ENCODE measurements at places on chromosomes 4 and X.

DNA sequence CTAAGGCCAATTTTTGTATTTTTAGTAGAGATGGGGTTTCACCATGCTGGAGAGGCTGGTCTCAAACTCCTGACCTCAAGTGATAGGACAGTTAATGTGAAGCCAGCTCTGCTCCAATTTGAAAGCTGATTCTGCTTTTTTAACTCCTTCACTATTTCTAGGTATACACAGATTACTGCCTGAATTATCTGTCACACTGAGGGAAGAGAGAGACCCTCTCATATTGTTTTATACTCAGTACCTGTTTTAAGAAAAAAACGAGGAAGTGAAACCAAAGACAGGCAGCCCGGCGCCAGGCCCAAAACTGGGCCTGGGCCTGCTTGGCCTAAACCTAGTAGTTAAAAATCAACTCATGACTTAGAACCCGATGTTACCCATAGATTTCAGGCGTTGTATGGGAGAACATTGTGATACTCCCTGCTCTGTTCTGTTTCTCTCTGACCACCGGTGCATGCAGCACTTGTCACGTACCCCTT is 1601.5 kb upstream of the PCDH10 start:
- no peak for DNase-seq

DNA sequence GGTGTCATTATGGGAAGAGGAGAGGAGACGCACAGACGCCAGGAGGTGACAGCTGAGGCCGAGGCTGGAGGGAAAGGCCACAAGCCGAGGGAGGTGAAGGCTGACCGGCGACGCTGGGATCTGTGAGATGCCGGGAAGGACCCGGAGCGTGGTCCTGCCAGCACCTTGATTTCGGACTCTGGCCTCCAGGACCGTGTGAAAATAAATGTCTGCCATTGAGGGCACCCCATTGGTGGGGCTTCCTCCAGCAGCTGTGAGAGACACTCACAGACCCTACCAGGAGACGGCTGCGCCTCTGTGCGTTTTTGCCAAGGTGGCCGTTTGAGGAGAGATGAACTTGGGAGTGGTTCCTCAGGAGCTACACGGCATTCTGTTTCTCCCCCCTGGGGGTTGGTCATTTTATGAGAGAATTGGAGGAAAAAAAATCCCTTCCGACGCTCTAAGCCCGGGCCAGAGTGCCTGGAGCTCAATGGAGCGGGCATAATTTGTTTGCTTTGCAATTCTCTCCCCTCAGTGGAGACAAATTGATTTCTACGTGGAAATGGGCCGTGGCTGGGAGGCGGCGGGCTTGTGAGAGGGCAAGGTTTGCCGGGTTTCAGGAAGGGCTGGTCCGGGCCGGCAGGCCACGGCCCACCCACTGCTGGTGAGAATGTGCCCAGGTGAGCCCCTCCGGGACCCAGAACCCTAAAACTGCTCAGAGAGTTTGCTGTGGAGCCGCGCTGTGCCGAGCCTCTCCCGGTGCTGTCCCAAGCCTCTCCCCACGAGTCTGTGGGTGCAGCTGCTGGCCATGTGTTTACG is 53.9 kb downstream of the CPZ start:
- no peak for DNase-seq

DNA sequence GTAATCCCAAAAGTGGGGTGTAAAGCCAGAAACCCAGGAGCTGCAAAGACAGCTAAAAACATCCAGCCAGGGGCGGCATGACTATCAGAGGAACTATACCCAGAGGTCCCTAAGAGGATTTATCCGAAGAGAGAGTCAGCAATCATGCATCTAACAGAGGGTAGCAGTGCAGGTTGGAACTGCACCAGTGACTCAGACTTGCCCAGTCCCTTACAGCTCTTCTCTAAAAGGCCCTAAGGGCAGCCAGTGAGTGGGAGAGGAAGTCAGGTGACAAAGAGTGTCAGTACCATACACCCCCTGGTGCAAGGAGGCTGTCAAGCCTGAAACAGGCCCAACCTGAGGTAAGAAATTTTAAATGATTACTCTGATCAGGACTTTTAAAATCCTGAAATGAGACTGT is 88.1 kb downstream of the CAMK2D start:
- peak; percentile 69 for DNase-seq

- DNase-seq, result no peak
These were observed 451.2 kb downstream of the FAT4 start for GRCh38 chr4:125765941-125766340.

GRCh38 chrX:123959281-123960063 is 2.0 kb upstream of the STAG2 start:
- peak; percentile 2 for DNase-seq

DNA sequence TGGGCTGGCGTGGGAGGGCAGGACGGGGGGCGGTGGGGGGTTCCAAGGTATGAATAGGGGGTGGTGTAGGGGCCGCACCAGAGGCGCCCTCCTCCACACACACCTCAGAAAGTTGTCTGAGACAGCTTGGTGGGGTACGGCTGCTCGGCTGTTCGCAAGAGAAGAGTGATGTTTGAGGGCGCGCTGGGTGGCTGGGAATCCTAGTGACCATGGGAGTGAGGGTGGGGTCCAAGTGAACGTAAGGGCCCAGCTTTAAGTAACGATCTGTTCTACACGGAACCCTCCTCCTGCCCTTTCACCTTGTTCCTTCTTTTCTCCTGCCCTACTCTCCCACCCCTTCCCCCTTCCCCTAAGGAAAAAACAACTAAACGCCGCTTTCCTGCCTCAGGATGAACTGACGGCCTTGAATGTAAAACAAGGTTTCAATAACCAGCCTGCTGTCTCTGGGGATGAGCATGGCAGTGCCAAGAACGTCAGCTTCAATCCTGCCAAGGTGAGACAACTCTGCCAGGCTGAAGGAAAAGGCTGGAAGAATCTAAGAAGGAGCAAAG is 664 bp downstream of the MED12 start:
- DNase-seq, result no peak

DNA sequence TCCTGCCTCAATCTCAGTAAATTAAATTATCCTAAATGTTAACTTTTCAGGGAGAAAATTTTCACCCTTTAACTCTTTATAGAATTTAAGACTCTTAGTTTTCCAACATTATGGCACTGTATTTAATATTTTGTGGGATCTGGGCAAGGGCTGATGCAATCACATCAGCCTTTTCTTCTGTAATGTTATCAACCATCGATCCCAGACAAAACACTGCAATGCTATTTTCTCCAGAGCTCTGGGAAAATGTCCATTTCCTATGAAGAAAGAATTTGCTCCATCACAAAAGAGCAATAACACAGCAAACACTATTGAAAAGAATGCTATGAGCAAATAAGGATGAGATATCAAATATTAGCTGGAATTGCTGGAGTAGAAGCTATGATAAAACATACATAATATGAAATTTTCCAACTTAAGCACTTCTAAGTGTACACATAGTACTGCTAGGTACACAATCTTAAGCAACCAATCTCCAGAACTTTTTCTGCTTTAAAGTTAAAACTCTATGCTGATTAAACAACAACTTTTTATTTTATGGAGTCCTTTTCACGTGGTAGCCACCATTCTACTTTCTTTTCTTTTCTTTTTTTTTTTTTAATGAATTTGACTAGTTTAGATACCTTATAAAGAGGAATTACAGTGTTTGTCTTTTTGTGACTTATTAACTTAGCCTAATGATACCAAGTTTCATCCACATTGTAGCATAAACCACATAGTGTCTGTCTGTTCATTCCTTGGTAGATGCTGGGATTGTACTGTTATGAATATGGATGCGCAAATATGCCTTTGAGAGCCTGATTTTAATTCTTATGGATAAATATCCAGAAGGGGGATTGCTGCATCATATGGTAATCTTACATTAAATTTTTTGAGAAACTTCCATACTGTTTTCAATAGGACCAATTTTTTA is 43.6 kb downstream of the UGT2A3 start:
- DNase-seq, result no peak

GRCh38 chr4:54677853-54678650 is 20.3 kb downstream of the KIT start:
- no peak for DNase-seq

DNA sequence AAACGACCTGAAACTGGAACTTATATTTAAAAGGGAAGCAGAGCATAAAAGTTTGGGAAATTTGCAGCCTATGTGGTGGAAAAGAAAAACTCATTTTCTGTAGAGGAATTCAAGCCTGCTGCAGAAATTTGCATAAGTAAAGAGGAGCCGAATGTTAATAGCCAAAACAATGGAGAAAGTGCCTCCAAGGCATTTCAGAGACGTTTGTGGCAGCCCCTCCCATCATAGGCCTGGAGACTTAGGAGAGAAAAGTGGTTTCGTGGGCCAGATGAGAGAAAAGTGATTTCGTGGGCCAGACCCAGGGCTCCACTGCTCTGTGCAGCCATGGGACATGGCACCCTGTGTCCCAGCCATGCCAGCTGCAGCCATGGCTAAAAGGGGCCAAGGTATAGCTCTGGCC is 361.9 kb downstream of the PCDH19 start:
- no peak for DNase-seq

- peak; percentile 64 for DNase-seq
These were observed 38.8 kb downstream of the MSN start for GRCh38 chrX:65706041-65706828.

DNA sequence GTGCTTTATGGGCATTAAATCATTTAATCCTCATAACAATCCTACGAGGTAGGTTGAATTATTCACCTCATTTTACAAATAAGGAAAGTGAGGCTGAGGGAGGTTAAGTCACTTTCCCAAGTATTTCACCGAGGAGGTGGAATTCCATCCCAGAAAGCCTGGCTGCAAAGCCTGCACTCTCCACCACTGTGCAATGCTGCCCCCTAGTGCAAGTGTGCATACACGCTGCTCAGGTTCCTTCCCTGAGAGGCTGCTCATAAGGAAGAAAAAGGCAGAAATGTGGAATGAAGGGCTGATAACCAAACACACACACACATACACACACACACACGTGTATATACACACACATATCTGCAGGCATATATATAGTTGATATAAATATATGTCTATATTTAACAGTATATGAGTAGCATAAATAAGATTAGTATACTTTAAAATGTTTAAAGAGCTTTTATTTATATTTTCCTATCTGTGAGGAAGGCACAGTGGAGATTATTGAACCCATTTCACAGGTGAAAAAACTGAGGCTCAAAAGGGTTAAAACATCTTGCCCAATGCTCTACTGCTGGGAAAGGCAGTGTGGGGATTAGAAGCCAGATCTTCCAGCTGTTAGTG is 714.5 kb upstream of the TENM3 start:
- DNase-seq, result peak; percentile 18

DNA sequence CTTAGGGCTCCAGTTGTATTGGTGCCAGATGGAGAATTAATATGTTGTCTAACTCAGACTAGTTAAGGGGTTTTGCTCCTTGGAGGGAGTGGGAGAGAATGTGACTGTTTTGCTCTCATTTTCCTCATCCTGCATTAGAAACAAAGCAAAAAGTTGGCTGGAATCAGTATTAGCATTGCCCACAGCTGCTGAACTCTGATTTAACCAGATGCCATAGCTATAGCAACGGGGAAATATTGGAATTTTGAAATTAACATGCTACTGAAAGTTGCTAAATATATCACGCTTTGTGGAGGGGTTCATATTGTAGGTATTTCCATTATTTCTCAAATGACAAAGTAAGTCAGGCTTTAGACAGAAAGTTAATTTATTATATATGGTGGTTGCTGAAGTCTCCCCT is 66.7 kb upstream of the EOLA2 start:
- no peak for DNase-seq

GRCh38 chrX:50853399-50853798 is 39.4 kb upstream of the SHROOM4 start:
- no peak for DNase-seq

- DNase-seq, result no peak
These were observed 20.0 kb downstream of the PPM1K start for GRCh38 chr4:88264336-88264735.

- DNase-seq, result no peak
These were observed 204.9 kb downstream of the EVC2 start for GRCh38 chr4:5503336-5503936.

Data from stimulated activated CD4-positive, alpha-beta T cell treated with anti-CD3 and anti-CD28 coated beads, Interleukin-1b, Interleukin-23, amount 100 ng/mL, for 48 hours (primary cell).